Gastrocnemius medialis (tissue), 4 donors: ENCODE measurements at places on chromosomes 6 and 20.
A peak's percentile ranks its signal among the peaks of the same experiment; 100 is the strongest.

GRCh38 chr6:137866914-137867684 is at the start of gene TNFAIP3:
Gene TNFAIP3 (plus strand): TSS chr6:137867259. CDS start chr6:137871228, 3,969 bp downstream.
- DNase-seq = peak; percentile 91
- peaks cover 20% of the 10 kb centered on the region for H3K4me1 ChIP-seq
- H3K27ac ChIP-seq = peak within 1 kb of the TSS; percentile 85

DNA sequence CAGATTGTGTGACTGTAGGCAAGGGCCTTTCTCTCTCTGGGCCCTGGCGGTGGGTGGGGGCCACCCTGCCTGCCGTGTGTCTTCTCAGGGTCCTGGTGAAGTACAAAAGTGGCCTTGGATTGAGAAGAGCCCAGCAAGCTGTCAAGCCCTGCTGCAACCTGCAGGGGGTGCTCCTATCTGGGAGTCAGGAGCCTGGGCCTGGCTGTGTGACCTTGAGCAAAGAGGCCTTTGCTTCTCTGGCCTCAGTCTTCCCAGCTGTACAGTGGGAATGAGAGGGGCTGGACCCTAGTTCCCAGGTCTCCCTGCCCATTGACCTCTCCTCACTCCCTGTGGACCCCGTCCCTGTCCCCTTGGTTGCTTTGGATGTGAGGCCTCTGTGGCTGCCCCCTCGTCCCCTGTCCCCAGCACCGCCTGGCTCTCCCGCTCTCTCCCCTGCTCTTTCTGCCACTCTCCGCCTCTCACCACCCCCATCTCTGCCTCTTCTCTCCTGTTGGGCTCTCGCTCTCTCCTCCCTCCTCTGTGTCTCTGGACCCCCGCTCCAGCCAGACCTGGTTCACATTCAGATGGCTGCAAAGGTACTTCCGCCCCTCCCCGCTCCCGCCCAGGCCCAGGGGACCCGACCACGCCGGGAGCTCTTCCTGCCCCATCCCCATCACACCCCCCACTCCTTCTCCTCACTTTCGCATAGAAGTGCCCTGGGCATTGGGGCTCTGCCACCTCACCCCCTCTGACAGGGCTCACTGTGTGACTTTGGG is 46.7 kb downstream of the SRC start:
- peaks cover 6% of the 10 kb centered on the region for H3K27me3 ChIP-seq
- DNase-seq = no peak
- no peak overlapping the region for H3K27ac ChIP-seq

- H3K27me3 ChIP-seq = no peaks in the 10 kb centered on the region
- no peak overlapping the region for H3K27ac ChIP-seq
- no peak for DNase-seq
- H3K4me3 ChIP-seq = no peak overlapping the region
Observed at GRCh38 chr20:54608039-54608745, 132.8 kb downstream of the DOK5 start.

DNA sequence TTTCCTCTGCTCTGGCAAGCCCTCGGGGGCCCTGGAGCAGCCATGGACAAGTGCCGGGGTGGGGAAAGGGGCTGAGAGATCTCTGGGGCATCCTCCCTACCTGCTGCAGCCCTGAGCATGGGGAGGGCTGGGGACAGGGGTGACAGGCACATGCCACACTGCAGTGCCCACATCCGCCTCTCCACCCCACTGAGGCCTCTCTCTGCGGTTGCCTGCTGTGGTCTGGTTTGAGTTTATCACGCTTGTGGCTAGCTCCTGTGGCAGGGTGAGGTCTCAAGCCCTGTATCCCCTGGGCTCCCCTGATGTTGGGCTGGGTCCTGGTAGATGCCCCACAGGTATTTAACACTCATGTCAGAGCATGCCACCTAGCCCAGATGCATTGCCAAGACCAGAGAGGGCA is 52.9 kb upstream of the MLN start:
- no peaks in the 10 kb centered on the region for H3K36me3 ChIP-seq
- no peak overlapping the region for H3K4me3 ChIP-seq
- no peaks in the 10 kb centered on the region for H3K27me3 ChIP-seq
- DNase-seq = no peak

DNA sequence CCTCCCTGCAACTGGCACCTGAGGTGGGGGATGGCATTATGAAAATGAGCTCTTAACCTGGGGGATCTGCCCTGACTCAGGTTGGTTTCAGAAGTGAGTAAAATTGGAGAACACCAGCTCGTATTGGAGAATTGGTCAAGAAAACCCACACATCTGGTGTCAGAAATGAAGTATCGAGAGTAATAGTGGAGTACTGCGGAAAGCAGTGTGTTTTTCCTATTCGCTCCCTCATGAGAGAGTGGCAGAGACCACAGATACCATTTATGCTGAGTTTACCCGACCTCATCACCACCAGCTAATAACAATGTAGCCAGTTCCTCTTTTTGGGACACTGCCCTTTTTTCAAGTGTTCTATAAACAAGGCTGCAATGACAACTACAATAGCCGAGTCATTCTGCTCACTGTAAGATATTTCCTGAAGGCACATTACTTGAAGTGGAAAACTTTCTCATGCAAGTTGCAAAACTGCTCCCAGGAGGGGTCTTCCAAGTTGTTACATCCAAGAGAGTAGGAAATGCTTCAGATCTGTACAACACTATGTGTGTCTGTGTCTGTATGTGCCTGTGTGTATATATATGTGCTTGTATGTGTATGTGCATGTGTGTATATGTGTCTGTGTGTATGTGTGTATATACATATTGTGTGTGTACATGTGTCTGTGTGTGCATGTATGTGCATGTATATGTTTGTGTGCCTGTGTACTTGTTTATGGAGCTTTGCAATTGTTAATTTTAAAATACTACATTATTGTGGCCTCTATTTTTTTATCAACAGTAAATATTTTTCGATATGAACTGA is 106.0 kb upstream of the CST7 start:
- no peaks in the 10 kb centered on the region for H3K36me3 ChIP-seq
- no peak for DNase-seq
- no peak overlapping the region for H3K27ac ChIP-seq
- no peaks in the 10 kb centered on the region for H3K27me3 ChIP-seq
- H3K4me1 ChIP-seq = no peaks in the 10 kb centered on the region
- no peak overlapping the region for H3K4me3 ChIP-seq

GRCh38 chr20:62087227-62087626 is 21.5 kb upstream of the TAF4 start:
- peak; percentile 47 for DNase-seq
- no peak overlapping the region for H3K27ac ChIP-seq
- H3K36me3 ChIP-seq = no peaks in the 10 kb centered on the region
- no peak overlapping the region for H3K4me3 ChIP-seq

DNA sequence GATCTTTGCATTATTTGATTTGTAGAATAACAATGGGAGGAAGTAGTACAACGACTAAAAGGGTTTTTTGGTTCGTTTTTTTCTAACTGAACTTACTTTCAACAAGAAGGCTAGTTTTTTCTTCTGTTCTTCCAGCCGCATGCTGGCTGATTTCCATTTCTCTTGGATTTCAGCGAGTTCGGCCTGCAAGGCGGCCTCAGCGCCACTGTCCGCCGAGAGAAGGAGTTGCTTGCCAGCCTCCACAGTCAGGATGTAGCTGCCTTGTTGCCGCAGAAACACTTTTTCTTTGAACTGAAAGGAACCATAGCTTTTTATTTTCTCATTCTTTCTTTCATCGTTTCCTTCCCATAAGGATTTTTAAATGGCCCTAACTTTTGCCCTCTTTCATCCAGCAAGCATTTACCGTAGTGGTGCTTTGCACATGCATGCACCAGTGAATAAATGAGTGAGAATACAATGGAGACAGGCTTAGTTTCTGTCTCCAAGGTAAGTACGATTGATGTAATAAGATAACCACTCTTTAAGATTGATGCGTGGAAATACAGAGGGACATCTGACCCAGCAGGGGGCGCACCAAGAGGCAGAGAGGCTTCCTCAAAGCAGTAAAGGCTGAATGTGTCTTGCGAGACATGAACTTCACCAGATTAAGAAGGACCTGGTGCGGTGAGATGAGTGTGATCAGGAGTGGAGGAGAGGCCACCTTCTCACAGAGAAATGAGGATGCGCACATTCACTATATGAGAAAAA is 398.8 kb downstream of the ESR1 start:
- H3K4me1 ChIP-seq = no peaks in the 10 kb centered on the region
- no peak overlapping the region for H3K27ac ChIP-seq
- H3K4me3 ChIP-seq = no peak overlapping the region
- H3K36me3 ChIP-seq = peaks cover 58% of the 10 kb centered on the region
- H3K27me3 ChIP-seq = no peaks in the 10 kb centered on the region
- no peak for DNase-seq

DNA sequence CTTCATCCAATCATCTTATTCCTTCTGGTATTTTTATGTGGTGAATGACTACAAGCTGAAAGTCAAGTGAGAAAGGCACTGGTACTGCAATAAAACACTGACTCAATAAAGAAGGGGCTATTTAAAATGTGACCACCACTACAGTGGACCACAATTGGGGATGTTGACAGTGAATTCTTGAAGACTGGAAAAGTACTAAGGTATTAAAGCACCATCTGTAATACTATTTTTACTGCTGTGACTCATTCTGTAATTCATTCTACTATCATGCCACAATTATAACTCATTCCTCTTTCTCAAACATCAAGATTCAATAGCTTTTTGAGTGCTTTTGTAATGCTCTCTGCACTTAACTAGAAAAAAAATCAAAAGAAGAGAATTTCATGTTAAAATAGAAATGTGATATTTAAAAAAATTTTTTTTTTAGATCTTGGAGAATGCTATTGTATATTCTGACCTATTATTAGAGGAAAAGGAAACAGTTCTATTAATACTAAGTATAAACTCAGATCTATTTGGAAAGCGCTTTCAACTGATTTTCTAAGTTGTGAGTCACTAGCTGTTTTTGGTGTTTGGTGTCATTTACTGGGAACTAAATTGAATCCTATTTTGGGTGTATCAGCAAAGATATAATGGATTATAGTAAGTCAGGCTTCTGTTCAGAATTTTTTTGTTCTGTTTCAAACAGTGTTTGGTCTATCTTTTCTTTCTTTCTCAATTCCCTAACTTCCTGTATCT is 104.7 kb upstream of the TMEM170B start:
- no peaks in the 10 kb centered on the region for H3K36me3 ChIP-seq
- no peak for DNase-seq
- no peaks in the 10 kb centered on the region for H3K27me3 ChIP-seq
- peak overlapping the region; percentile 76 for H3K27ac ChIP-seq
- peaks cover 42% of the 10 kb centered on the region for H3K4me1 ChIP-seq

- no peaks in the 10 kb centered on the region for H3K27me3 ChIP-seq
- peaks cover 33% of the 10 kb centered on the region for H3K4me1 ChIP-seq
- no peaks in the 10 kb centered on the region for H3K36me3 ChIP-seq
- no peak for DNase-seq
- no peak overlapping the region for H3K27ac ChIP-seq
Observed at GRCh38 chr6:163324688-163325389, 89.7 kb upstream of the QKI start.

GRCh38 chr6:21537637-21538036 is 55.9 kb upstream of the SOX4 start:
- no peaks in the 10 kb centered on the region for H3K36me3 ChIP-seq
- peaks cover 9% of the 10 kb centered on the region for H3K4me1 ChIP-seq
- no peaks in the 10 kb centered on the region for H3K27me3 ChIP-seq
- H3K4me3 ChIP-seq = no peak overlapping the region
- no peak for DNase-seq

DNA sequence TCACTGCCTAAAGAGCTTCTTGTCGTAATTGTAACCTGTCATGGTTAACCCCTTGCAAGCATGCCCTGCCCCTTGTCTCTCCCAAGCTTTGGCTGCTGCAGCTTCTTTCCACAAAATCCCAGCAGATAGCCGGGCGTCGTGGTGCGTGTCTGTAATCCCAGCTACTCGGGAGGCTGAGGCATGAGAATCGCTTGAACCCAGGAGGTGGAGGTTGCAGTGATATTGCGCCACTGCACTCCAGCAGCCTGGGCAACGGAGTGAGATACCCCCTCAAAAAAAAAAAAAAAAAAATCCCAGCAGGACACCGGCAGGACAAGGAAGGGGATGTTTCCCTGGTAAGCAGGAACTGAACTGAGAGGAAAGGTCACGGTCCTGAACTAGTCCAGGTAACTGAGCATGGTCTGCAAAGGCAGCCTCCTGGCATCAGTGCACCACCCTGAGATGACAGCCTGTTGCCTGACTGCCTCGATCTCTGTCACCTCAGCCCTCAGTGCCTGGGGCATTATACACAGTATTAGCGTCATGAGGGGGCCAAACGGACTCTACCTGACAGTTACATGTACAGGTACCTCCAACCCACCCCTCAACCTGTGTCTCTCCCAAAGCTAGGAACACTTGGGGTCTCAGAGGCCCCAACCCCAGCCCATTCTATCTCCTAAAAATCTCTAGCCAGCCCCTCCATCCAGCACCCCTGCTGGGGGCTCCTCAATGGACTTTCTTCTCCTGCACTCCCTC is 1.8 kb downstream of the LZTS3 start:
- no peak for DNase-seq
- peaks cover 22% of the 10 kb centered on the region for H3K4me1 ChIP-seq
- H3K27ac ChIP-seq = no peak overlapping the region

DNA sequence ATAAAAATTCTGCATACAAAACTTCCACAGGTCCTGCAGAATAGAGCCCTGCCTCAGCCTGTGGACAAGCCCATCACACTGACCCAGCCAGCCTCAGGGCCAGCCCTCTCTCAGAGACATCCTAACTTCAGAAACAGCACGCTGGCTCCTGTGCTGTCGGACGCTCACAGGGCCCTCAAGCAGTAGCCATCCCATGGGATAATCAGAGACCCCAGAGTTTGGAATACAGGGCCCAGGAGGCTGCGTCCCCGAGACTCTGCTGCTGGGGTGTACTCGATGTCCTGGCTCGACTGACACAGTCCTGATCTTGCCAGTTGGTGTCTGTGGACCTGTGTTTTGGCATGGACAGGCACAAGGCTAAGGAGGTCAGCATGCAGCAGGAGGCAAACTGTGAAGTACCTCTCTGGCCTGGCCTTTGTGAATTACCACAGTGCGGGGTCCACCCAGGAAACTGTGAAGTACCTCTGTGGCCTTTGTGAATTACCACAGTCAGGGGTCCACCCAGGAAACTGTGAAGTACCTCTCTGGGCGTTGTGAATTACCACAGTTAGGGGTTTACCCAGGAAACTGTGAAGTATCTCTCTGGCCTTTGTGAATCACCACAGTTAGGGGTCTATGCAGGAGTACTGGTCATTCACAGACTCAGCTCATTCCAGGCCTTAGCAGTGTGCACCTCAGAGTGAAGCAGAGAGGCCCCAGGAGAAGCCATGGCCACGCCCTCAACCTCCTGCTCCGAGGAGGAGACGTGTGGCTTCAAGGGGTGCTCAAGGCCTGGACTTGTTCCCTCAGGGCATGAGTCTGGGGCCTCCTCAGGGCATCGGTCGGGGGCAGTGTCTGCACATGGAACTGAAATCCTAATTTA is 212.4 kb downstream of the SYNDIG1 start:
- H3K27me3 ChIP-seq = no peaks in the 10 kb centered on the region
- DNase-seq = no peak
- H3K27ac ChIP-seq = no peak overlapping the region
- no peaks in the 10 kb centered on the region for H3K4me1 ChIP-seq
- no peaks in the 10 kb centered on the region for H3K36me3 ChIP-seq

DNA sequence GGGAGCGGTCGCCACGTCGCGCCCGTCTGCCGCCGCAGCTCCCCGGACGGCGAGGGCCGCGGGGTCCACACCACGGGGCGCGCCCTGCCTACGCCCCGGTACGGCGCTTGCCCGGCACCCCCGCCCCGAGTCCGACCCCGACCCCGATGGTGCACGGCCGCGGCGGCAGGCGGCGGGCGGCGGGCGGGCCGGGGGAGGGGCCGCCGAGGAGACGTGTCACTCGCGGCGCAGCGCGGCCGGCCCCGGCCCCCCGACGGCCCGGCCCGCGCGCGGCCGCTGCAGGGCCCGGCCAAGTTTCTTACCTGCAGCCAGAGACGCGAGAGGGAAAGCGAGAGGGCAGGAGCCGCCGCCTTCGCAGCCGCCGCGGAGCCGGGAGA is 328 bp downstream of the RRBP1 start:
- no peak for DNase-seq
- H3K27me3 ChIP-seq = no peaks in the 10 kb centered on the region
- H3K4me1 ChIP-seq = peaks cover 7% of the 10 kb centered on the region
- peak overlapping the region; percentile 86 for H3K27ac ChIP-seq
- no peaks in the 10 kb centered on the region for H3K36me3 ChIP-seq
- peak overlapping the region; percentile 80 for H3K4me3 ChIP-seq
